ENCODE measurements at places on chromosomes 12 and 14.

DNA sequence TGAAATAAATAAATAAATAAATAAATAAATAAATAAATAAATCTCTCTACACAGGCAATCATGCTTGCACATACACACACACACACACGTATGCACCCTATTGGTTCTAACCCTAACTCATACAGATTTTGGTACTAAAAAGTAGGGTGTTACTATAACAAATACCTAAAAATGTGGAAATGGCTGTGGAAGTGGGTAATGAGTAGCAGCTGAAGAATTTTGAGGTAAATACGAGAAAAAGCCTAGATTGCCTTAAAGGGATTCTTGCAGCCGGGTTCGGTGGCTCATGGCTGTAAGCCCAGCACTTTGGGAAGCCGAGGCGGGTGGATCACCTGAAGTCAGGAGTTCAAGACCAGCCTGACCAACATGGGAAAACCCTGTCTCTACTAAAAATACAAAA lies 15.7 kb upstream of the SLC2A3 start:
- no peak for DNase-seq

- no peak for DNase-seq
These were observed 61.7 kb downstream of the RFX4 start for GRCh38 chr12:106644335-106645073.

DNA sequence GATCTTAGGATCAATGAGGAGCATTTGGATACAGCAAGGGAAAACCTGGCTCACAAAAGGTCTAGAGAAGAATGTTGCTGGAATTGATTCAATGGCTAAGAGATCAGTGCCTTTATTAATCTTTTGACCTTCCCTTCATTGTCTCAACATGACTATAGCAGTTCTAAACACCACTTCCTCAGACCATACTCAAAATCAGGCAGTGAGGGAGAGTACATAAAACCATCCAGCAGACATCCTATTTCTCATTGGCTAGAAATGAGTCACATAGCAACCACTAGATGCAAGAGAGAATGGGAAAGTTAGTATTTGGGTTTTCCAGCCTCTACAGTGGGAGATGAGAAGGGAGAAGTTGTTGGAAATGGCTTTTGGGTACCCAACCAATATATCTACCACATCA lies 151.4 kb upstream of the NUDT4 start:
- DNase-seq = no peak

DNA sequence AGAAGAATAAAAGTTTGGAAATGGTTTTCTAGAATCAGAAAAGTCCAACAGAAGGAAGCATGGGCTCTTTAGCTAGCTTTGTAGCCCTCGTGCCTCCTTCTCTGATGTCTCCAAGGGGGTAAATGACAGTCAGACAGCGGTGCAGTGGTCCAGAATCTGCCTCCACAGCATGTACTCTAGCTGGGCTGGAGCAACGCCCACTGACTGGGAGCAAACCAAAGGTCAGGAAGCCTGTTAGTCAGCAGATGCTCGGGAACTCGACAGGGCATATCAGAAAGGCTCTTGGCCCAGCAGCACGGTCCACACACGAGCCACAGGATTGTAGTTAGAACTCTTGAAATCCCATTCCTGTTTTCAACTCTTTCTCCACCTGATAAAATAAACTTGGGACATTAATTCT lies 164.3 kb downstream of the GRIN2B start:
- no peak for DNase-seq

DNA sequence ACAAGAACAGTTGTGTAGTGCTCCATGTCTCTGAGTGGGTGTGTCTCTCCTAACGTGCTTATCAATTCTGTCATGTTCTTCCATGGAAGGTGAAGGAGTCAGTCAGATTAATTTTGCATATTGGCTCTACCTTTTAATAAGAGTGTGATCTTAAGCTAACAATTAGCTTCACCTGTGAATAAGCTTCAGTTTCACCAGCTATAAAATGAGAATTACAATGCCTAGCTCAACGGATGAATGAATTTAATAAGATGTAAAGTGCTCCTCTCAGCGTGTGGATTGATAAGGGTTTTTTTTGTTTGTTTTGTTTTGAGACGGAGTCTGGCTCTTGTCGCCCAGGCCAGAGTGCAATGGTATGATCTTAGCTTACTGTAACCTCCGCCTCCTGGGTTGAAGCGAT lies 32.7 kb downstream of the CCDC175 start:
- DNase-seq = no peak

GRCh38 chr12:2613326-2614073 lies 181.3 kb upstream of the FKBP4 start:
- DNase-seq = peak; percentile 97

DNA sequence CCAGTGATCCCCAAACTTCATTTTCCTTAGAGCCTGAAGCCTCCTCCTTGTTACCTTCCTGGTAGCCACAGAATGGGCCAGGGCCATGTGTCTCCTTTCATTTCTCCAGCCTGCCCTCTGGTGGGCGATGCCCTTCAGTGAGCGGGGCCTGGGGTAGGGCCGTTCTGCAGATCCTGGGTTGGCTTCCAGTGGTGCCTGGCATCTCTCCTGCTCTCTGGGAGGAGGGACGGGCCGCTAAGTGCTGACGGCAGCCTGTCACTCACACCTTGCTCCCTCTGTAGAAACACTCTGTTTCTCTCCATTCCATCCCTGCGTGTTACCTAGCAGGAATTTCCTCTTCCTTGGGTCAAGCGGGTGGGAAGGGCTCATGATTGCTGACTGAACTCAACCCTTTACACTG lies 232.1 kb downstream of the CACNA1C start:
- peak; percentile 77 for DNase-seq

- no peak for DNase-seq
These were observed 10.2 kb upstream of the GPX2 start for GRCh38 chr14:64952598-64953309.

- DNase-seq = no peak
These were observed 10.4 kb upstream of the DCD start for GRCh38 chr12:54658306-54659264.

- DNase-seq = no peak
These were observed 6.8 kb upstream of the FAM186B start for GRCh38 chr12:49612210-49612609.

- DNase-seq = no peak
These were observed 8.2 kb upstream of the DHRS2 start for GRCh38 chr14:23627961-23628360.

DNA sequence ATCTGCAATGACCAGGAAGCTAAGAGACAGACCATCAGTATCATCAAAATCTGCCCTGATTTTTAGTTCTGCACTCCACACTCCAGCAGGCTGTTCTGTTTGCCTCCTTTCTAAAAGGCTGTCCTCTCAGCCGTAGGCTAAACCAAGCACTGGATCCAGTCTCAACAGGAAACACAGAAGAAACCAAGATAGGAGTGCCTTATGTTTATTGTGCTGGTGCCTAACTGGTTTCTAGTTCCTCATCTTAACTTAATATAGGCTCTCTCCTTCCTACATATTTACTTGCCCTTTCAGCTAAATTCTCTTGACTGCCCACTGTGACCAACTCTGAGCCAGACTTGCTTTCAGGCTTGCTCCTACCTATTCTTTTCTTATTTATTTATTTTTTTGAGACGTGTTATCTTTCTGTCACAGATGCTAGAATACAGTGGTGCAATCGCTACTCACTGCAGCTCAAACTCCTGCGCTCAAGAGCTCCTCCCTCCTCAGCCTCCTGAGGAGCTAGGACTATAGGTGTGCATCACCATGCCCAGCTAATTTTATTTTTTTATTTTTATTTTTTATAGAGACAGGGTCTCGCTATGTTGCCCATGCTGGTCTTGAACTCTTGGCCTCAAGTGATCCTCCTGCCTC lies 30.8 kb downstream of the GALNT4 start:
- no peak for DNase-seq

DNA sequence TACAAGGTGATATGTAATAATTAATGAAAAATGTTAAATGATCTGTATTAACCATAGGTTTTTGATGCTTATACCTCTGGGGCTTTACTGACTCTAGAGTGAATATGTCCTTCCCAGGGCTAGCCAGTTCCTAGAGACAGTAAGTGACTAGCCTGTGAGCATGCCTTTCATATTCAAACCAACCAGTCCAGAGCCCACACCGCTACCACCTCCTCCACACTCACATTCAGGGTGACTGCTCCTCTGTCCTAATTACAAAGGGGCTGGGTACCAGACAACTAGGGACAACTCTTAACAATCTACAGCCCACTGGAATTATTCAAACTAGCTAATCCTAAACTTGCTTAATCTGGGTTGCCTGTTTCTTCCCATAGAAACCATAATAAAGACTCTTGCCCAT lies 49.0 kb downstream of the RALGAPA1 start:
- DNase-seq = no peak

GRCh38 chr14:96205978-96206360 lies 1.3 kb downstream of the BDKRB2 start:
- no peak for DNase-seq

- no peak for DNase-seq
These were observed 331.7 kb downstream of the TMEM121 start for GRCh38 chr14:105857826-105858675.

GRCh38 chr12:128942960-128943477 lies 89.7 kb downstream of the GLT1D1 start:
- no peak for DNase-seq

GRCh38 chr12:25800101-25800500 lies 158.4 kb upstream of the RASSF8 start:
- peak; percentile 37 for DNase-seq

- no peak for DNase-seq
These were observed 118.1 kb upstream of the OR4E1 start for GRCh38 chr14:21791749-21792148.

GRCh38 chr12:5900533-5901205 lies 44.4 kb downstream of the ANO2 start:
- DNase-seq = no peak

DNA sequence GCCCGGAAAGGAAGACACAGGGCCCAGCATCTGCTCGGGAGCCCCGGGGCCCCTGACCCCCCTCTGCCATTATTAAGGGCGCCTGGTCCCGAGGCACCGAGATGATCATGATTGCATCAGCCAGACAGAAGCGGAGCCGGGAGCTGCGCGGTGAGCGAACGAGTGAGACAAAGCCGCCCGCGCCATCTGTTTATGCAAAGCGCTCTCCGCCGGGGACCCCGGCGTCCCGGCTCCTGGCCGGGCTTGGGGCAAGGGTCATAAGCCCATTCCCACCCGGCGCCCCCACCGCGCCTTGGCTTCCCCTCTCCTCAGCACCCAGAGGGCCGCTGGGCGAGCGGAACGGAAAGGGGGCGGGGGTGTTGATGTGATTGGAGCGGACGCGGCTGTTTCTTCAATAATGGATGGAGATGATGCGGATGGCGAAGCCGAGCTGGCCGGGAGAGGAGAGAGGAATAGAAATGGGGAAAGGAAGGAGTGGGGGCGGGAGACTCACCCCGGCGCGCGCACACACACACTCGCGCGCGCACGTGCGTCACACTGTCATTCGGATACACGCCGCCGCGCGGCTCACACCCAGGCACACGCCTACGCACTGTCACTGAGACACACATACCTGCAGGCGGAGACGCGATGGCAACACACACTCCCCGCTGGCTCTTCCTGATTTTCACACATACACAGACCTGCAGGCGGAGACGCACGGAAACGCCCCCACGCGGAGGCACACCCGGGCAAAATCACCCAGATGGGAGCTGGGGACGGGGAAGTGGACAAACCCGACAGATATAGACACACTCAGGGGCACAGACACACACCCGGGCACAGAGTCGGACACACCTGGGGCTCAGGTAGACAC lies 10.7 kb downstream of the STAC3 start:
- DNase-seq = peak; percentile 40

DNA sequence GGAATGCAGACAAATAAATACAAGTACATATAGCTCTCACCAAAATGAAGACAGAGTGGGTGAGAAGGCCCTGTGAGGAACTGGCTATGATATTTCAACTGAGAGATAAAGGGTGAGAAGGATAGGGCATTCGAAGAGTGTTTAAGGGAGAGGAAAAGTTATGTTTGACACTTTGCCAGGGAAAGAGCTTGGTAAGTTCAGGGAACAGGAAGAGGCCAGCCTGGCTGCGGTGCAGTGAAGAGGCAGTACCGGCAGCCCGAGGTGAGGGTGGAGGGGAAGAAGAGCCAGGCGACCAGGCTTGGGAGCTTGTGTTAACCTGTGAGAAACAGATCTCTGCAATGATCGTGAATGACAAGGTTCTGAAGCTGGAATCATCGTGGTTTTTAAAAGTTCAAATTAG lies 84.7 kb upstream of the RFX4 start:
- DNase-seq = peak; percentile 18

GRCh38 chr12:24482882-24483604 lies 465.9 kb downstream of the BCAT1 start:
- peak; percentile 28 for DNase-seq

- peak; percentile 80 for DNase-seq
These were observed 58.6 kb downstream of the TBX3 start for GRCh38 chr12:114625294-114625851.

- DNase-seq = no peak
These were observed 5.0 kb downstream of the CAND1 start for GRCh38 chr12:67274186-67274585.

- no peak for DNase-seq
These were observed 336.1 kb upstream of the TBX3 start for GRCh38 chr12:115020091-115020490.

- DNase-seq = peak; percentile 64
These were observed 37.8 kb upstream of the ITPR2 start for GRCh38 chr12:26870491-26871419.

GRCh38 chr12:12442548-12443071 lies 85.7 kb downstream of the BORCS5 start:
- DNase-seq = peak; percentile 80

- DNase-seq = no peak
These were observed 48.2 kb downstream of the NELL2 start for GRCh38 chr12:44827832-44828438.

- DNase-seq = no peak
These were observed 214.3 kb downstream of the EFCAB11 start for GRCh38 chr14:89740241-89740640.

- DNase-seq = no peak
These were observed 1.5 kb upstream of the GPX2 start for GRCh38 chr14:64944041-64944440.

GRCh38 chr14:78254911-78255461 lies 84.8 kb downstream of the NRXN3 start:
- peak; percentile 98 for DNase-seq

GRCh38 chr14:75307700-75308379 lies 29.2 kb downstream of the FOS start:
- DNase-seq = peak; percentile 61

DNA sequence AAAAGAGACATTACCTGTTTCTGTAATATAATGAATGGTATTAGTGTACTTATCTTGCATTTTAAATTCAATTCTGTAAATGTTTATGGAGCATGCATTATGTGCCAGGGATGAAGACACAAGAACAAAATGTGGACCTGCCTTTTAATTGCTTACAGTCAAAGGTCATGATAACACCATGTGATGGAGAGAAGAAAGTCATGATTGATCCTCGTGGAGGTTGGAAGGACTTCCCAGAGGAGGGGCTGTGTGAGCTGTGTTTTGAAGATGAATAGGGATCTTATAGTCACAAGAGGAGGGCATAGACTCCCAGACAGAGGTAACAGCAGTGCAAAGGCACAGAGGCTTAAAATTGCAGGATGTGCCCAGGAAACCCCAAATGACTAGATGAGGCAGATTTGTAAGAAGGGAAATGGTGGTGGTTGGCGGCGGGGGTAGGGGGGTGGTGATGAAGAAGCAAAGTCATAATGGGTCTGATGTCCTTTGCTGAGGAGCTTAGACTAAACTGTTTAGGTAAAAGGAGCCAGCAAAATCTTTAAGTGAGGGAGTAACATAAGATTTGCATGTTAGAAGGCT lies 151.5 kb downstream of the PRKCH start:
- peak; percentile 55 for DNase-seq

All from fibroblast of lung (primary cell).